Naive thymus-derived CD4-positive, alpha-beta T cell (primary cell): ENCODE measurements at places on chromosomes 5 and 9. TPM values are rescaled to one million over a fixed set of nuclear protein-coding genes. Genes with fewer than 3 reads are reported as not detected.

- no peak for DNase-seq
Measured at GRCh38 chr5:172007175-172008110, 1.0 kb upstream of the FBXW11 start.

DNA sequence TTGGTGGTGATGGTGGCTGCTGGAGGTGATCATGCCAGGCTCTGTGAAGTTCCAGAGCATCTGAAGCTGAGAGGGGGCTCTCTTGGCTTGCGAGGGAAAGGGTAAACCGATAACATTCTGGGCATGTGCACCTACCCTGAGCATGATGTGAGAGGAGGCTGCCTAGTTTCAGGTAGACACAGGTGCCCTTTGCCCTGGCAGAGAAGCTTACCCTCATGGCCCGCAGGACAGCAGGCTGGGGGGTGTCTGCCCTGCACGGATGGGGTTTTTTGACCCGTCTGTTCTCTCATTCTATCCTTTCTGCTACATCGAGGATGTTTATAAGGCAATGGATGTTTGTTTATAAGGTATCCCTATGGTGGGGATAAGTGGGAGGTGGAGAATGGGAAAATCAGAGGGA lies 132.9 kb downstream of the WDR41 start:
- no peak for DNase-seq

DNA sequence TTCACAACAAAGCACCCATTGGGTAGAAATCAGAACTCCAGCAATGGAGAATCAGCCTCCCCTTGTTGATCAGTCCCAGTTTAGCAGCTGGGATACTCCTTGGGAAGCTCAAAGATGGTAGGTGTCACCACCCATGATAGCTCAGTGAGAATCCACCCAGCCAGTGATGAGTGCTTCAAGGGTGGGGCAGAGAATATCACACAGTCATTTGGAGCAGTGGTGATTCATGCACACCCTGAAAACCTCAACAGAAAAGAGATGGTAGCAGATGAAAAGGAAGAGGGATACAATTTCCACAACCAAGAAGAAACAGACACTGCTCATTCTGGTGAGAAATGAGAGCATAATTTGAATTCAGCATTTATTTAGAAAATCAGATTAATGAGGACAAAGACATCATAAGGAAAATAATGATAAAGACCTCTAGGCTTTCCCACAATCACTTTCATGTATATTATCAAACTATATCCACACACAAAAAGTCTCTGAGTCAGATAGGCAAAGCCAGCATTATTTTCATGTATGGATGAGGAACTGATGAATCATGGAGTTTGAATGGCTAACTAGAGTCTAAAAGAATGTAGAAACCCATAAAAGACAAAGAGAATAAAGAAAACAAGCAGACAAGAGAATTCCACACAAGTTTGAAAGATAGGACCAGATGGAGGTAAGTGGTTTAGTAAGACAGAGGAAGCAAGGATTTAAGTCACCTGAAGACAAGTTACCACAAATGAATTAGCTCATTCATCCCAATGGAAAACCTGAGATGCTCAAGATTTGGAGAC lies 82.9 kb downstream of the FEM1C start:
- DNase-seq: no peak

DNA sequence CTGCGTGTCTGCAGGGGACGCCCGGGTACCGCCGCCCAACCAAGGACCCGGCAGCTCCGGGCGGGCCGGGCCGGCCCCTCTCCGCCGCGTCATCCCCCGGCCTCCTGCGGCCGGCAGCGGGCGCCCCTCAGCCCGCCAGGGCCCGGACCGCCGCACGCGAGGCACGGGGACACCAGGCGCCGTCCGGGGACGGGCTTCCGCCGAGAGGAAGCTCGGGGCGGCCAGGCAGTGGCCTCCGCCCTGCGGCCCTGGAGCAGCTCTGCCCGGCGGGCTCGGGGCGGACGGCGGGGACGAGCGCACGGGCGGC lies 373 bp downstream of the FBXW5 start:
- no peak for DNase-seq

- no peak for DNase-seq
Measured at GRCh38 chr5:123132316-123132715, 43.3 kb downstream of the PRDM6 start.

The PCAT7 gene
- not detected for total RNA-seq
